Bone marrow (tissue), 2 donors: ENCODE measurements at places on chromosomes 2 and 18.

DNA sequence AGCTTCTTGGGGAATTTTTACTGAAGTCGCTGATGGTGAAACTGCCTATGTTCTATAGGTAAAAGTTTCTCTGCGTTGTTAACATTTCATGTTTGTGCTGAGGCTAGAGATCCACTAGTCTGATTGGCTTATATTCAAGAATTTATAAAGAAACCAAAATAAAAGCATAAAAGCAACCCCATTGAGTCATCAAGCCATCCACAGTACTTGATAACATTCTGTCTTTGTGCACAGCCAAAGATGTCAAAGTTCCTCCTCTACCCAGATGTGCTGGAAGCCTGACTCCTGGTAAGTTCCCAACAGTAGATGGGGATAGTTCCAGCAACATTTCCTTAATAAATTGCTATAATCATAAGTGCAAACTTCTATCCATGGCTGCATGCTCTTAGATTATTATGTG is 107.8 kb downstream of the TANC1 start:
- DNase-seq, result no peak

DNA sequence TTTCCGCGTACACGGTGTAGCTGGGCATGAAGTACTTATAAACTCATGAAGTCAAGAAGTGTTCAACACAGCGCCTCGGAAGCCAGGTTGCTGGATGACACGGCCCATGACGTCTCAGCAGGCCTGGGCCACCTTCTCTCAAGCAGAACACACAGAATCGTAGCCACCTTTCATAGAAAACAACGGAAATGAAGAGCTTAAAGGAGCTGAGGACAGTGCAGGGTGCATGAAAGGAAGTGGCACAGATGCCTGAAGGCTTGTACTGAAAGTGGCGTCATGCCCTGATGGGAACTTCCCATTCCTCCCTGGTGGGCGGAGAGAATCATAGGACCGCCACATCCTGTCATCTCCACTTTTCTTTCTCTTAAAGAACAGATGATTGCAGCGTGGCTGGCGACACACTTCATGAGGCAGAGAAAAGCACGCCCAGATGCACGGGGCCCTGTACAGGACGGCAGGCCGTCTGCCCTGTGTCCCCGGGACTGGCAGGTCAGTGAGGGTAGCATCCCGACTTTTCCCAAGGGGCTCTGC is 31.1 kb downstream of the HDAC4 start:
- no peak for DNase-seq

- no peak for DNase-seq
Measured at GRCh38 chr18:59266886-59267502, 6.3 kb downstream of the RAX start.

GRCh38 chr18:27142891-27143290 is 42.2 kb downstream of the CHST9 start:
- DNase-seq, result no peak

- DNase-seq, result no peak
Measured at GRCh38 chr18:61076986-61077385, 256.2 kb upstream of the CDH20 start.

- no peak for DNase-seq
Measured at GRCh38 chr2:76613330-76613729, 902.6 kb upstream of the GCFC2 start.

- no peak for DNase-seq
Measured at GRCh38 chr2:219300022-219300421, 9.2 kb downstream of the PTPRN start.

GRCh38 chr2:43019025-43019367 is 207.4 kb downstream of the ZFP36L2 start:
- no peak for DNase-seq

DNA sequence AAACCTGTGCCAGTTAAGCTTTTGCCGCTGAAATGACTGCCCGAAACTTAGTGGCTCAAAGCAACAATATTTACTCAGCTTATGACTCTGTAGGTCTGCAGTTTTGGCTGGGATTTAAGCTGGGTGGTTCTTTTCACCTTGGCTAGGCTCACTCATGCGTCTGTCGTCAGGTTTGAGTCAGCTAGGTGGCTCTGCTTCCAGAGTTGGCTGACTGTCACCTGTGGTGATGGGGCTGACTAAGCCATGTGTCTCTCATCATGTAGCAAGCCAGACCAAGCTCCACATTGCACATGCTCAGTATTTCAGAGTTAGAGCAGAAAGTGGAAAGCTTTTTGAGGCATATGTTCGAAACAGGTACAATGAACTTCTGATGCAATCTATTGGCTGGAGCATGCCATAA is 354.8 kb downstream of the MEIS1 start:
- no peak for DNase-seq

GRCh38 chr2:53877556-53877955 is 17.8 kb upstream of the GPR75 start:
- DNase-seq, result no peak

GRCh38 chr2:175903384-175903936 is 98.6 kb downstream of the LNPK start:
- DNase-seq, result no peak

- no peak for DNase-seq
Measured at GRCh38 chr2:204191574-204191973, 255.0 kb downstream of the ICOS start.

DNA sequence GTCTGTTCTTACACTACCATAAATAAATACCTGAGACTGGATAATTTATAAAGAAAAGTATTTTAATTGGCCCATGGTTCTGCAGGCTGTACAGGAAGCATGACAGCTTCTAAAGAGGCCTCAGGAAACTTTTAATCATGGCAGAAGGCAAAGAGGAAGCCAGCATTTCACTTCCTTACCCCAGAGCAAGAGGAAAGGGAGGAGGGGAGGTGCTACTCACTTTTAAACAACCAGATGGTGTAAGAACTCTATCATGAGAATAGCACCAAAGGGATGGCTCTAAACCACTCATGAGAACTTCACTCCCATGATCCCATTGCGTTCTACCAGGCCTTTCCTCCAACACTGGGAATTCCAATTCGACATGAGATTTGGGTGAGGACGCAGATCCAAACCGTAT is 344.4 kb upstream of the SLC39A10 start:
- DNase-seq, result no peak

DNA sequence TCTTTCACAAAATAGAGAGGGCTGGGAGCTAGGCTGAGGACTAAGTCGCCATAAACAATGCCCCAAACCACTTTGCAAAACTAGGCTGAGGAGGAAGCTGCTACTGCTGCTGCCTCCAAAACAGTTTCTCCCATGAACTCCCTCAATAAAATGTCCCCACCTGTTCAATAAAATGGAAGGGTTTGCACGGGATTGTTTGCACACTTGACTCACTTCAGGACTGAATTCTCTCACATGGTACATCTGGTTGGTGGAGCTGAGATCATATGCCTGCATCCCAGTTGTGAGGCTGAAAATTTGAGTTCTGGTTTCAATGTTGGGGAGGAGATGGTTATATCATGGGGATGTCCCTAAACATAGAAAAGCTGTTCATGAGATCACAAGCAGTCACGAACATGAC is 26.5 kb downstream of the NCKAP5 start:
- no peak for DNase-seq

DNA sequence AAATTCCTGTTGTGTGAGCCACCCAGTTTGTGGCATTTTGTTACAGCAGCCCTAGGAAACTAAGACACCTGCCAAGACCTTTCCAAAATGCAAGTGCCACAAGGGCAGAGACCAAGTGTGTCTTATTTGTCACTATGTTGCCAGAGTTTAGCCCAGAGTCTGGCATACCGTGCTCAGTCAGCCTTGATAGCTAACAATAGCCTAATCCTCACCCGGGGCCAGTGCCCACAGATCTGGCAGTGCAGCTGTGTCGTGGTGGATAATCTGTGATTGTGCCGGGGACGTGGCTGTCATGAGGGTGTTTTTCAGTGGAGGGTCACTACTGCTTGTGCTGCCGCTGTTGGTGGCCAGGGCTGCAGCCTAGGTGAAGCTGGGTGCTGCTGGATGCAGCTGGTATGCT is 53.5 kb downstream of the MEP1B start:
- DNase-seq, result no peak

GRCh38 chr2:189658306-189659212 is 2.7 kb upstream of the ASNSD1 start:
- no peak for DNase-seq

DNA sequence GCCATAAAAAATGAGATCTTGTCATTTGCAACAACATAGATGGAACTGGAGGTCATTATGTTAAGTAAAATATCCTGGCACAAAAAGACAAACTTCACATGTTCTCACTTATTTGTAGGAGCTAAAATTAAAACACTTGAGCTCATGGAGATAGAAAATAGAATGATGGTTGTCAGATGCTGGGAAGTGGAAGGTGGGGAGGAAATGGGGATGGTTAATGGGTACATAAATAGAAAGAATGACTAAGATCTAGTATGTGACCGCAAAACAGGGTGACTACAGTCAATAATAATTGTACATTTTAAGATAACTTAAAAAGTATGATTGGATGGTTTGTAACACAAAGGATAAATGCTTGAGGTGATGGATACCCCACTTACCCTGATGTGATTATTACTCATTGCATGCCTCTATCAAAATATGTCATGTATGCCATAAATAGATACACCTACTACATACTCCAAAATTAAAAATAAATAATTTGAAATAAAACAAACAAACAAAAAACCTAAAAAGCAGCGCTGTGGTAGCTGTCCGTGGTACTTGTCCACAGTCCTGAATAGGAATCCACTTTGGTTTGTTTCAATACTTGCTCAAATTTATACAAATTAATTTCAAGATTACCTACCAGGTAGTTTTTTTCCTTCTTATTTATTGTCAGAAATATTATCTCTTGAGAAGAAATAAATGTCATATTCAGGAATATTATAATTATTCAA is 224.5 kb downstream of the DLGAP1 start:
- no peak for DNase-seq

- no peak for DNase-seq
Measured at GRCh38 chr2:7792031-7792651, 874.9 kb downstream of the RNF144A start.

GRCh38 chr2:218872645-218873358 is 7.8 kb upstream of the WNT10A start:
- no peak for DNase-seq

- no peak for DNase-seq
Measured at GRCh38 chr2:54665436-54665856, 58.0 kb upstream of the EML6 start.

- DNase-seq, result no peak
Measured at GRCh38 chr2:77813599-77813998, 291.4 kb upstream of the LRRTM4 start.

GRCh38 chr2:8623958-8624591 is 57.8 kb upstream of the ID2 start:
- DNase-seq, result no peak

- DNase-seq, result no peak
Measured at GRCh38 chr2:42510608-42511243, 16.9 kb upstream of the KCNG3 start.

GRCh38 chr18:52060607-52061304 is 279.2 kb upstream of the DCC start:
- no peak for DNase-seq

DNA sequence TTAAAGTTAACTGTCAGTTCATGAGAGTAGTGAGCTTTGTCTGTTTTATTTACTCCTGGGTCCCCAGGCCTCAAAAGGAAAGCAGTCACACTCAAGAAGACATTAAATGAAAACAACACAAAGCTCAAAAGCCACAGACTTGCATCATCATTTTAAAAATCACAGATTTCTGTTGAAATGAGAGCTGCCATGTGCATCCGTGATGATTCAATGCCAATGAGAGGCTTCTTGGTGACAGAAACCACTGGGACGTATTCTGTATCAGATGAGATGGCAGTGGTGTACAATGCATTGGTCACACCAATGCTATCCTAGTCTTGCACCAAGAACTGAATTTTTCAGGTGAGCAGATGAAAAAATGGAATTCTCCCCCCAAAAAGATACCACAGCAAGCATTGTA is 204.8 kb downstream of the ANAPC1 start:
- no peak for DNase-seq

GRCh38 chr2:211331736-211332135 is 775.3 kb downstream of the CPS1 start:
- DNase-seq, result no peak

DNA sequence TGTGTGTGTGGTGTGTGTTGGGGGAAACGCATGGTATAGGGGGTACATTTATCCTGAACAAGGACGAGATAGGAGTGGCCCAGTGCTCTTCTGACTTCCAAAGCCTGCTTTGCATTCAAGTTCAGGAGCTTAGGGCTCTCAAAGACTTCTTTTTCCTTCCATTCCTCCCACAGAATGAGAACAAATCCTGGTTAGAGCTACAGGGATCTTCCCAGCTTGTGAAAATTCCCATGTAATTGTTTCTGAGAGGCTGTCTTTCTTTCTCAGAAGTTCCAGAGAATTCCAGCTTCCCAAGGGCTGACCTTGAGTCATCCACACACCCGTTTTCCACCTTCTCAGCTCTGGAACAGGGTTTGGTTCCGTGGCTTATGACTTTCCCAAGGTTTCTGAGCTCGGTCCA is 38.9 kb downstream of the FASTKD2 start:
- no peak for DNase-seq

GRCh38 chr18:44543387-44543786 is 137.3 kb upstream of the SETBP1 start:
- no peak for DNase-seq

DNA sequence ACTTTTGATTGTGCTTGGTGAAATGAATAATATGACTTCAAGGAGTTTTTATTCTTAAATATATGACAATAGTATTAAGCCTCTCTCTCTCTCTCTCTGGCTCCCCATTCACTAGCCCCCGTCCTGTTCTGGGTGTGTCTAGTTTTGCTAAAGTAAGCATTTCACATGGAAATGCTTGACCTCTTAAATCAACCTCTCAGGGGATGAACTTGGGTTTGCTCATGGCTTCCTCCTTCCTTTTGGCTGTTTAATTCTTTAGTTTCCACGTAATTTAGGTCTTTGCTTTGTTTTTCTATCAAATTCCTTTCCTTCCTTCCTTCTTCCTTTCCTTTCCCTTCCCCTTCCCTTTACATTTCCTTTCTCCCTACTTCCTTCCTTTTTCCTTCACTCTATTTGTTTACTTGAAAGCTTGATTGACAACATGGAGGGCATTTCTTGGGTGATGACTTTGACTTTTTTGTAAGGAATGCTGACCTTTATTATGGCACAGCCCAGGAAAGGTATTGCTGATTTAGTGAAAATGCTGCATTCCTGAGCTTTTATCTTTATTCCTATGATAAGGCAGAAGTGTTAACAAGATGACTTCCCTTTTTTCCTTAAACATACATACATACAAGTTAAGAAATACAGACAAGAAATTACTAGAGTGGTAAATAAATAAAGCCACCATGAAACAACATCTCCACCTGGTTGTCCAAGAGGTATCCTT is 3.6 kb downstream of the DPP4 start:
- no peak for DNase-seq

- DNase-seq, result no peak
Measured at GRCh38 chr18:58603375-58604067, 25.4 kb downstream of the ALPK2 start.
